Erythroblast (primary cell): ENCODE measurements at places on chromosomes 2 and 18.

GRCh38 chr2:235860111-235860510 lies 308.1 kb downstream of the GBX2 start:
- no peak for DNase-seq

GRCh38 chr2:190879474-190880377 lies 895 bp upstream of the GLS start:
- DNase-seq = no peak

- DNase-seq = no peak
Measured at GRCh38 chr2:226657340-226658053, 142.1 kb downstream of the IRS1 start.

GRCh38 chr2:30165050-30165520 lies 18.3 kb downstream of the YPEL5 start:
- peak; percentile 96 for DNase-seq

- peak; percentile 59 for DNase-seq
Measured at GRCh38 chr18:8389391-8390340, 219.6 kb upstream of the RAB12 start.

DNA sequence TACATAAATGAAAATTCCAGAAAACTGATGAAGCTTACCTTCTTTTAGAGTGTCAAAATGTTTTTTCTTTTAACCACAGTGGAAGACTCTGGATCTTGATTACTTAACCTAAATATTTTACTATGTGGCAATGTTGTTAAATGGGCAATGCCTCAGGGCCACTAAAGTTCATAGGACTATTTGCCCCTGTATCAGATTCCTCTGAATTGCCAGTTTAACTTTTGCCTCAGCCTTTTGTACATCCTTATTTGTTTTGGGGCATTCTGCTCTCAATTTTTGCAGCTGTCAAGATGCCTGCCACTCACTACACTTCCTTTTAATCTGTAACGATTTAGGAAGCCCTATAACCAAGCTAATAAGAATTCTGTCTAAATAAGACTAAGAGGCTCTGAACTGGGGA lies 31.7 kb upstream of the SERTAD2 start:
- DNase-seq = no peak

DNA sequence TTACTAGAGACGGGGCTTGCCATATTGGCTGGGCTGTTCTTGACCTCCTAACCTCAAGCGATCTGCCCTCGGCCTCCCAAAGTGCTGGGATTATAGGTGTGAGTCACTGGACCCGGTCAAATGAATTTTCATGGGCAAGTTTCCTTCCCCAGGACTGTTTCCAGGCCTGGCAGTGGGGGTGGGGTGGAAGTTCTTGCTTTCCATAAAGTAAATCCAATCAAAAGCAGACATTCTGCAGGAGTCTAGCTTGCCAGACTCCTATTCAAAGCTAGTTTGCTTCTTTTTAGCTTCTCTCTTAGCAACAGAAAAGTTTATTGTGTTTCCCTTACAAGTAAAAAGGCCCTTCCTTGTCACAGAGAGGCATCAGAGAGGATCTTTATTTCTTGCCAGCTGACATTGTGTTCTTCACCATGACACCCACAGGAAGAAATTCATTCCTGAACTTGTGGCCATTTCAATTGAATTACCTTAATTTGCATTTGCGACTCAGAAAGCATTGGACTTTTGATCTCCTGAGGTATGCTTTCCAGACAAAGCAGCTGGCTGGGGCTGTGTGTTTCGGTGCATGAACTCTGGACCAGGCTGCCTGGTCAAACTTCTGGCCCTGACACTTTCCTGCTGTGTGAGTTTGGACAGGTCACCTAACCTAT lies 37.9 kb downstream of the LYPD1 start:
- no peak for DNase-seq

DNA sequence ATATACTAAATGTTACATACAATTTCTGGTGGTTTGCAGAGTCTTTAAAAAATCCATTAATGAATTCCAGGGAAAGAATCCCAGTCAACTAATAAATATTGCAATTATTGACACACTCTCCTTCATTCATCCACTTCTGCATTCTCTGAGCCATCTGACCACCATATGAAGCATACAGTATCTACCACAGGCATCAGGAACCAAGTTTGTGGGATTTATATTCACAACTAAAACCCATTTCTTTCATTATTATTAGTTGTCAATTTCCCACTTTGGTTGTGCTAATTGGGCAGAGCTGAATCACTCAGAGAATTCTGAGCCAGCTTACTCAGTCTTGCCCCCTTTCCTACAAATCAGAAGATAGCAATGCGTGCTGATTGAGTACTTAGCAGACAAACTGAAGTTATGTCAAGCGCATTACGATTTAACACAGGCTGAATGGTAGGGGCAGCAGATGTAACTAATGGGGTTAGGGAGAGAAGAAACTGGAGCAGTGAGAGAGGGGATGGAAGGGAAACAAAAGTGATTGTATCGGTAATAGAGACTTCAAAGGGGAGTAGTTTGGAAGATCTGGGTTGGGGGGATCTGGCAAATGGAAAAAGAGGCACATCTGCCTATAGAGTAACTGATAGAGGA lies 52.3 kb downstream of the ZEB2 start:
- DNase-seq = no peak

DNA sequence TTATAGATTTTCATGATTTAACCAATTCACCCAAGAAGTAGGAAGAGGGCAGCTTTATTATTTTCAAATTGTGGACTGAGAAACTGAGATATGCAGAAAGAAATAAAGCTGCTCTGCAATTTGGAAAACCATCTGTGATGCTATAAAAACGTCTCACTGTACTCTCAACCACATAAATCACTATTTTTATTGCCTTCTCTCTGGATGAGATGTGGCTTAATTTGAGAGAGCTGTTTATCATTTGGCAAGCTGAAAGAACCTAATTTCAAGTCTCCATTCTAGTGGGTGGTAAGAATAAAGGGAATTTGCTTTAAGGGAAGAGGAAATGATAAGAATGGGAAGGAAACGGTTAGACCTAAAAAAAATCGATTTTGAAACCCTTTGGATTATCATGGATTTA lies 49.9 kb upstream of the CYP1B1 start:
- DNase-seq = no peak

GRCh38 chr2:121489284-121489683 lies 41.4 kb upstream of the RNU4ATAC start:
- no peak for DNase-seq

DNA sequence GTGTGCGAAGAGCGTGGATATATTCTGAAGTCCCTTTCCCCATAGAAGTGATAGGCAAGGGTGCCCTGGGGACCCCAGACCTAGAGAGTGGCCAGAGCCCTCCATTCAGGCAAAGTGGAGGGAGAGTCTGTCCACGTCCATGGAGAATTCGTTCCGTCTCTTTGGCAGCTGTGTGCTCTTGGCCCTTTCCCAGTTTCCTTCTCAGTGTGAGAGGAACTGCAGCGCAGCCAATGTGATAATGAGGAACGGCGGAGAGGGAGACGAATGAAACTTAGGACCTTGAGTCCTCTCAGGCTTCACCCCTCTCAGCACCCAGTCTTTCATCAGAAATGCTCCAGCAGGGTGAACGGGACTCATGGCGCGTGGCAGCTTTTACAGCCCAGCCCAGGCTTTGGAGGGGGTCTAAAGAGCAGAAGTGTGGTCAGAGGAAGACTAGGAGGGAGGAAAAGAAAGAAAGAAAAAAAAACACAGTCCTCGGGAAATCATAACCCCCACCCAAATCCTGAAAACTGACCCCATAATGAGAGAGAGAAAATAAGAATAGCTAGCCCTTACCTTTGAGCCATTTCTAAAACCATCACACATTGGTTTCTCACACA lies 95.0 kb upstream of the RIOK3 start:
- no peak for DNase-seq

GRCh38 chr2:33535421-33535820 lies 59.0 kb downstream of the RASGRP3 start:
- no peak for DNase-seq

GRCh38 chr18:47929681-47930198 lies 719 bp downstream of the SMAD2 start:
- DNase-seq = peak; percentile 80

- DNase-seq = peak; percentile 61
Measured at GRCh38 chr2:62787386-62787785, 81.9 kb downstream of the EHBP1 start.

DNA sequence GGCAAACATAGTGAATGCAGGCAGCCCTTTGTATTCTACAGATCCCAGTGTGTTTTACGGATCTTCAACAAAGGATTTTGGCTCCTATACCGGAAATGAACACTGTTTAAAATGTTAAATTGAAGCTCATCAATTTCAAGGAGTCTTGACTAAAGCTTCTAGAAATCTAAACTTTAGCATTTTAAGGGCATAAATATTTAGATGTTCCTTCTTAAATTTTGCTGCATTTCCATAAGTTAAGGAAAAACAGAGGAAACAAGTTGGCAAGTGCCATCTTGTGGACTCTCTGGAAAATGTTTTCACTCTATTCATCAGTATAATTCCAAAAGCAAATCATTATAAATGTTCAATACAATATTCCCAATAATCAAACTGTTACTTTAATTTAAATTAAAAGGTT lies 19.6 kb downstream of the CHN1 start:
- peak; percentile 4 for DNase-seq

DNA sequence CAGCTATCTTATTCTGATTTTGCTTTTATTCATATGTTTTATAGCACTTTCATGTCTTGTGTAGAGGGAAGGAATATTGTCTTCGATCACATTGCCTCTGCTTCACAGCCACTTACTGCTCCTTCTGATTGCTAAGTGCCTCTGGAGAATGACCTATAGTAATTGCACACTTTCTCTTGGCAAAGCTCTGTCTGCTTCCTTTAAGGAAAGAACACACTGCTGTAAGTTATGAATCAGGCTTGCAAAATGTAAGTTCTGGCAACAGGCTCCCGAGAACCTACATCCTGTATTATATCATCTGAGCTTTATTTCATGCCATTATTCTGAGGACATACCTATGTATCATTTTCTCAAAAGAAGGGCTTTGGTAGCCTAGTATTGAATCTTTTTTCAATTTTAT lies 170.7 kb downstream of the ZNF804A start:
- DNase-seq = no peak

- DNase-seq = no peak
Measured at GRCh38 chr2:150624001-150624401, 136.5 kb upstream of the RND3 start.

GRCh38 chr2:168181825-168182224 lies 65.6 kb downstream of the STK39 start:
- no peak for DNase-seq

DNA sequence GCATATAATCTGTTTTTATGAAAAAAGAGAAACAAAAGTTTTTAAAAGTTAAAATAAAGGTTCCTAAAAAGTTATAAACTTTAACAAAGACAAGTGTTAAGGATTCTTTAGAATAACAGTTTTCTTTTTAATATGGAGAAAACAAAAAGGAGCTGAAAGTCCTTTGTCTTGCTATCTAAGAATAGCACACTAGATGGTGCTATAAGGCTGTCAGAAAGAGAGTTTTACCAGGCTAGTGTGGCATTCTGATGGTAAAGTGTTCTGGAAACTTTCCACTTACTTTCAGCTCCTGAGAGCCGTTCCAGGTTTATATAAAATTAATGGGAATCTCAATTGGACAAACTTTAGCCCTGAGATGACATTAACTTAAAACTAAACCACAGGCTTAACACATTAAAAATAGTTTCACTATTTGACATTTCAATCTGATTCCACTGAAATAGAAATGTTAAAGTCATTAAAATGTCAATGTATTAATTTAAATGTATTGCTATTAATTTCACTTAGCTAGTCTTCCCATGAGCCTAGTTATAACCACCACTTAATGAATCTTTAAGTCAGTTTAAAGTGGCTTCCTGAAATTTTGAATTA lies 3.7 kb downstream of the FBXO48 start:
- DNase-seq = peak; percentile 71

- peak; percentile 48 for DNase-seq
Measured at GRCh38 chr2:10033251-10034006, 9.9 kb upstream of the KLF11 start.

DNA sequence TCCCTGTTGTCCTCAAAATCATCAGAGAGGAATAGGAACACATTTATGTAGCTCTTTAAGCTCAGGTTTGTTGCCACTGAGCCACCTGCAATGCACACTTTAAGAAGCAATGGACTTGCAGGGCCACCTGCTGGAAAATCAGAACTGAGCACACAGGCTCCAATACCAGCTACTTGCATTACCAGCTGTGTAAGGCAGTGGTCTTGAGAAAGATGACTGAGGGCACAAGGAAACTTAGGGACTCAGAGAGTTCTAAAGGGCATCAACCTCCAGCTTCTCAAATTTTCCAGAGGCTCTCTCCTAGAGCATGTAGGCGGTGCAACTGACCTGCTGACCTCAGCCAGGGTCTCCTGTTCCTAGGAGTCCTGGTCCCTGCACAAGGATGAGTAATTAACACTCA lies 2.5 kb upstream of the CNDP2 start:
- DNase-seq = peak; percentile 62

GRCh38 chr2:70104231-70105111 lies 17.2 kb downstream of the PCBP1 start:
- DNase-seq = peak; percentile 87

- no peak for DNase-seq
Measured at GRCh38 chr2:129554373-129554772, 425.1 kb upstream of the RAB6C start.

- DNase-seq = no peak
Measured at GRCh38 chr18:29644276-29644675, 1398.3 kb downstream of the DSC3 start.

DNA sequence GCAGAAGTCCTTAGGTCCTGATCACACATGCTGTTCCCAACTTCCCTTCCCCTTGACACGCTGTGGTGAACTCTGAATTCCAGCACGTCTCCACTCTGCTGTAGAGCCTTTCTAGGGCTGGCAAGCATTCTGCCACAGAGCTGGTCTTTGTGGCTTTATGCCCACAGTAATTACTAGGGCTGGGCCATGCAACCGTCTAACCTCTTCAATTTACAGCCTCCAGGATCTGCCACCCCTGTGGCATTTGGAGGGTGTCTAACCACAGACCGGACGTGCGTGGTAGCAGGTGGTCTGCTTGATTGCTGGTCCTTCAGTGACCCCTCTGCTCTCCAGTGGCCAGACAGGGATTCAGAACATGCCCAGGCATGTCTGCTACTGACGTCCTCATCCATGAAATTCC lies 43.1 kb upstream of the TGFA start:
- DNase-seq = no peak

DNA sequence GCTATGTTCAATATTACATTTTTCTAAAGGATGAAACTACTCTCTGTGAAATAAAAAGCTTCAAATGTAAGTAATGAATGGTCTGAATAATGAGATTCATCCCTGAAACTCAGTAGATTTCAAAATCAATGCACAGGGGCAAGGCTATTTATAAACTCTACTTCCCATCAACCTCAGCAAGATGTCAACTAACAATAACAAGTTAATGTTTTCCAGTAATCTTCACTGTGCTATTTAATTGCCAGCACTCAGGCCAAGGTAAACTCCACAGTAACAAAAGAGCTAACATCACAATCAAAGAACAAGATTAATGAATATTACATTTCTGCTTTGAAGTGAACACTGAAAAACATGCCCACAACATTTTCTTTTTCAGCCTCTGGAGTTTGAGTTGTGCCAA lies 144.3 kb upstream of the ZFP36L2 start:
- no peak for DNase-seq

GRCh38 chr2:556485-556884 lies 120.7 kb downstream of the TMEM18 start:
- DNase-seq = no peak

- no peak for DNase-seq
Measured at GRCh38 chr2:210553373-210553772, 3.0 kb upstream of the CPS1 start.
